Stimulated activated CD4-positive, alpha-beta T cell treated with anti-CD3 and anti-CD28 coated beads, TNF-alpha, amount 100 ng/mL, for 48 hours (primary cell): ENCODE measurements at places on chromosomes 7 and 10.

DNA sequence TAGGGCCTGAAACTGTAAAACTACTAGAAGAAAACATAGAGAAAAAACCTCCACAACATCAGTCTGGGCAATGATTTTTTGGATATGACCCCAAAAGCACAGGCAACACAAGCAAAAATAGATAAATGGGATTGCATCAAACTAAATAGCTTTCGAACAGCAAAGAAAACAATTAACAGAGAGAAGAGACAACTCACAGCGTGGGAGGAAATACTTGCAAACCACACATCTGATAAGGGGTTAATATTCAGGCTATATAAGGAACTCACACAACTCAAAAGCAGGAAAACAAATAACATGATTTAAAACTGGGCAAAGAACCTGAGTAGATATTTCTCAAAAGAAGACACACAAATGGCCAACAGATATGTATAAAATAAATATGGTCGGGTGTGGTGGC is 7.7 kb upstream of the GSTK1 start:
- no peak for DNase-seq

GRCh38 chr10:119817991-119818888 is 54.4 kb downstream of the MCMBP start:
- no peak for DNase-seq

- no peak for DNase-seq
Measured at GRCh38 chr7:127158659-127159058, 94.1 kb downstream of the GRM8 start.

GRCh38 chr7:46230298-46230989 is 309.4 kb upstream of the IGFBP3 start:
- DNase-seq = no peak

DNA sequence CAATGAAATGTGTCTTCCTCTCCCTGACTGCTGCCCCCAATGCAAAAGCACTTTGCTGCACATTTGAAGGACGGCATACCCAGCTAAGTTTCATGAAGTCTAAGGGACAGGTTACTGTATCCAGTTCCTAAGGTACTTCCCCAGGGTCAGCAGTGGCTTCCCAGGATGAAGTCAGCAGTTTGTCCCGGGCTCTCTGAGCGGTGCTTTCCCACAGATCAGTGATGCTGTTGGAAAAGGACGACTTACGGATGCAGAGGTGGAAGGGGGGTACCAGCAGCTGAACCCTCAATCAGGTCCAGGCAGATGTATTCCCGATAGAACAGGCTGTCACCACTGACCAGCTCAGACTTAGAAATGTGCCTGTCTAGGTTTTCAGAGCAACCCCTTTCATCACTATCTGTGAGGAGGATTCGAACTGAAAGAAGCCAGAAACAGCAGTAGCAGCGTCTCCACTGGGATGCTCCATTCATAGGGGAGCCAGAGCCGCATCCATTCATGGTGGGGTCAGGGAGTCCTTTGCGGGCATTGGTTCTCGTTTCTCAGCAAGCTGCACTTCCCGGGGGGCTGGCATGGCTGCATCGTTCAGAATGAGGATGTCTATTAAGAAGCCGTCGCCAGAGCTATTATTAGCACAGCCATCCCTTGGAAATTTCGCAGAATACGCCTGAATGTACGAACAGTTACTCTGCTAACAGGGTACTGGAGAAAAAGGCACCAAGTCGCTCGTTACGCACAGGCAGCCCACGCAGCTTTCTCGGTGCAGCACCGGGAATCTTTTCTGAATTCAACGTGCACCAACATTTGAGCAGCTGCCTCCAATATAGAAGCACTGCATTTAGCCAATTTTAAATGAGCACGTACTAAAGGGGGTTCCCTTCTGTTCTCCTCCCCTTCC is 303.7 kb downstream of the PRPF18 start:
- no peak for DNase-seq

DNA sequence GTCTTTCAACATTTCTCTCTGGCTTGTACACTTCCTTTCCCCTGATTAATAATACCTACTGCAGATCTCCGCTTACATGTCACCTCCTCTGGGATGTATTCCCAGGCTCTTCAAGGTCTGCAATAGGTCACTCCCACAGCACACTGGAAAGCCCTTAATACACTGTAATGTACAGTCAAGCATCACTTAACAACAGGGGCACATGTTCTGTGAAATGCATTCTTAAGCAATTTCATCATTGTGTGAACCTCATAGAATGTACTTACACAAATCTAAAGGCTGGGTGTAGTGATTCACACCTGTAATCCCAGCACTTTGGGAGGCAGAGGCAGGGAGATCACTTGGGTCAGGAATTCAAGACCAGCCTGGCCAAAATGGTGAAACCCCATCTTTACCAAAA is 1.9 kb downstream of the COX15 start:
- no peak for DNase-seq

DNA sequence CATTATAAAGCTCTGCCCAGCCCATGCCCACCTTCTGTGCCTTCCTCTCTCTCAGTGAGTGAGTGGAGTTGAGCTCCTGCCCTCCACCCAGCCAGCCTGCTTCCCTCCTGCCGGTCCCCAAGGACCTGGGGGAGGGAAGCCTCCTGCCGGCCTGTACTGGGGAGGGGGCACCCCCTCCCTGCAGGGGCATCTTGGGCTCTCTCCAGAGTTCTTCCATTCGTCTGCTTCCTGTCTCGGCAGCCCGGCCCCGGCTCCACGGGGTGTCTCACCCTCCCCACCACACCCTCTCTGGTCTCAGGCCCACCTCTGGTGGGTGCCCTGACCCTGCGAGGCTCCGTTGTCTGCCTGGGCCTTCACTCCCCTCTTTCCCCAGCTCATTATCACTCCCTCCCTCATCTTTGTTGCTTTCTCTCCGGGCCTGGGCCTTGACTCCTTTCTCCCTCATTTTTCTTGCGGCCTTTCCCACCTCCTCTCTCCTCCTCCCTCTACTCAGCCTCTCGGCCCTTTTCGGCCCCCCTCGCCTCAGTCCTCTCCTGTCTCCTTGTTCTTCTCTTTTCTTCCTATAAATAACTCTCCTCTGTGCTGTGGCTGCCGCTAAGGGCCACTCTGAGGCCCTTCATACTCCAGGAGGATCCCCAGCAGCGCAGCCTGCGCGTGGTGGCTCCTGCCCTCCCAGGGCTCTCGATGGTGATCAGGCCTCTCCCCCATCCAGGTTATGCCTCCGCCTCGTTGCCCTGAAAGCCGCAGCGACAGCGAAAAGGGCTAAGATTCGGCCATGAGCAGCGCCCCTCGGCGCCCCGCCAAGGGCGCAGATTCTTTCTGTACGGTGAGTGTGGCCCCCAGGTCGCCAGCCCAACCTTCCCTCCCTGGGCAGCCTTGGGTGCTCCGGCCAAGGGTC is 2.1 kb downstream of the SLC4A2 start:
- no peak for DNase-seq

- no peak for DNase-seq
Measured at GRCh38 chr7:2873686-2874551, 29.8 kb upstream of the GNA12 start.

- no peak for DNase-seq
Measured at GRCh38 chr7:90980545-90980944, 283.7 kb upstream of the FZD1 start.

- no peak for DNase-seq
Measured at GRCh38 chr10:1374511-1375345, 318.5 kb downstream of the WDR37 start.

DNA sequence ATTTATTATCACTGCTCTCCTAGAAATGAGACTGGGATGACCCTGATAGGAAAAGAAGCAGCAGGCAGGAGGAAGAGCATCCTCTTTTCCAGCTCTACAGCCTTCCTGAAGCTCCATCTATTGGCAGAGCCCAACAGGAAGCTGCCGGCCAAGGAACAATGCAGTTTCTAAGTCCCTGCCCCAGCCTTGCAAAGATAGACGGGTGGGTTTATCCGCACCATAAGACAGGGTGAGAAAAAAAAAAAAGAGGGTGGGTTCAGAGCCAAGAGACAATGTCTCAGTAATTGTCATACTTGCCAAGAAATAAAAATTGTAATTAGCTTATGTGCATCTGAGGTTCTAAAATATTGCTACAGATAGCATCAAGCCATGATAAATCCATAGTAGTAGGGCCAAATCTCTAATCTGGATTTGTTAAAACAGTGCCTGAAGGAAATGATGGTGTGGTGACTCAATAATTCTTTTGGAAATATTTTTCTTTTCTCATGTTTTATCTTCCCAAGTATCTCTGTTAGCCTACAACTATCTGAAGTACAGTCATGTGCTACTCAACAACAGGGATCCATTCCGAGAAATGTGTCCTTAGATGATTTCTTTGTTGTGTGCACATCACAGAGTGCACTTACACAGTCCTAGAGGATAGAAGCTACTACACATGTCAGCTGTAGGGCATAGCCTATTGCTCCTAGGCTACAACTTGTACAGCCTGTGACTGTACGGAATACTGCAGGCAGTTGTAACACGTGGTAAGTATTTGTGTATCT is 242.9 kb upstream of the CXCL12 start:
- DNase-seq = no peak

GRCh38 chr10:91768123-91768522 is 30.1 kb upstream of the TNKS2 start:
- no peak for DNase-seq

DNA sequence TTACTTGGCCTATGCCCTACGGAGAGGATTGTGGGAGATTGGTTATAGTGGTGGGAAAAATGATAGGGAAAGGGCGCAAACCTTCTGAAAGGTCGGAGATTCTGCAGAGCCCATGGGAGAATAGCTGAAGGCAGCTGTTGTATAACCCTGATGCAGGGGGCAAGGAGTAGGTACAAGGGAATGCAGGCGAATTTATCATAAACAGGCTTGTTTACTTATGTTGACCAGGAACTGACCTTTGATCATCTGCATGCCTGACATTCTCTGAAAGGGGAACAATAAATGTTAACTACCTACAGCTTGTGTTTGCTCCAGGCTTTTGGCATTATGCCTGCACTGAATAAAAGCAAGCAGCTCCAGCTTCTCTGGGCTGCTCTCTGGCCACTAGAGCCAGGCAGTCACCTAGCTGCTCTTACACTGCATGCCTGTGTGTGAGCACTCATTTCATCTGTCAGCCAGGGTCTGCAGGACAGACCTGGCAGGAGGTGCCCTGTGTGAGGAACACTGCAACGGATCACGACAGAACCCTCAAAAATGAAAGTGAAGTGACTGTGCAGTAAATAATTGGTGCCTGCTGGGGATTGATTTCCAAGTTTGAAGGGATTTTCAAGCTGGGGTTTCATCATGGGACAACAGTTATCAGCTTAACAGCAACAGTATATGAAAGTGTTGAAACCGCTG is 31.1 kb upstream of the ABCA13 start:
- DNase-seq = no peak

- no peak for DNase-seq
Measured at GRCh38 chr10:25682203-25682851, 251.7 kb upstream of the MYO3A start.
